Fibroblast of skin of abdomen (primary cell): ENCODE measurements at places on chromosomes 16 and 17.

GRCh38 chr17:70040336-70040735 is 34.7 kb upstream of the KCNJ16 start:
- peak; percentile 32 for DNase-seq

- no peak for DNase-seq
Observed at GRCh38 chr17:37674511-37674910, 31.3 kb upstream of the DDX52 start.

DNA sequence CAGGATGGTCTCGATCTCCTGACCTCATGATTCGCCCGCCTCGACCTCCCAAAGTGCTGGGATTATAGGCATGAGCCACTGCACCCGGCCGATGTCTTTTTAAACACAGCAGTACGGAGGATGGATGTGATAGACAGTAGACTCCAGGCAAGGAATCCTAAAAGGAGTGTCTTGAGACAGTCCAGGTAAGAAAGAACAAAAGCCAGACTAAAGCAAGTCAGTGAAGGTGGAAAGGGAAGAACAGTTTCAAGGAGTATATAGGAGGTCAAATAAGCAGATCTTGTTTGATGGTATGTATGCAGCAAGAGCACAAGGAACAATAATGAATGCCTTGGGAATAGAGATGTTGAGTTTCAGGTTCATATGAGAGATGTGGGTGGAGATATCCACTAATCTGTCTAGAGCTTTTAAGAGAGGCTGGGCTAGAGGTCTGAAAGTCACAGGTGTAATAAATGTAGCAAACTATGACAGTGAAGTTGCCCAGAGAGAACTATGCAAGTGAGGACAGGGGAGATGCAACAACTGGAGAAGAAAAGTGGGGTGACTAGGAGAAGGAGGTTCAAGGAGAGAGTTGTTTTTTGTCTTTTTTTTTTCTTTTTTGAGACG is 4.5 kb downstream of the TUBD1 start:
- DNase-seq: no peak

GRCh38 chr16:59635674-59636073 is 901.6 kb upstream of the GOT2 start:
- peak; percentile 88 for DNase-seq

GRCh38 chr16:1828645-1829410 is 1.8 kb downstream of the FAHD1 start:
- no peak for DNase-seq

- no peak for DNase-seq
Observed at GRCh38 chr17:8479431-8479947, 43.8 kb downstream of the NDEL1 start.

GRCh38 chr17:17570140-17570797 is 21.2 kb downstream of the PEMT start:
- no peak for DNase-seq

DNA sequence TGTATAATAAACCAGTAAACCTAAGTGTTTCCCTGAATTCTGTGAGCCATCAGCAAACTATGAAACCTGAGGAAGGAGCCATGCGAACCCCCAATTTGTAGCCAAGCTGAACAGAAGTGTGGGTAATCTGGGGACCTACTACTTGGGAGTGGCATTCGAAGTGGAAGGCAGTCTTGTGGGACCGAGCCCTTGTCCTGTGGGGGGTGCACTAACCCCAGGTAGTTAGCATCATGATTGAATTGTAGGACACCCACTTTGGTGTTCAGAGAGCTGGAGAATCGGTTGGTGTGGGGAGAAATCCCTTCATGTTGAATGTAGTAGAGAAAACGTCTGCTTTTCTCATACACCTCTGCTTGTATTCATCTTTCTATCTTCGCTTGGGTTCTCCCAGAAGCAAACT is 79.7 kb upstream of the CPHXL start:
- DNase-seq: no peak

DNA sequence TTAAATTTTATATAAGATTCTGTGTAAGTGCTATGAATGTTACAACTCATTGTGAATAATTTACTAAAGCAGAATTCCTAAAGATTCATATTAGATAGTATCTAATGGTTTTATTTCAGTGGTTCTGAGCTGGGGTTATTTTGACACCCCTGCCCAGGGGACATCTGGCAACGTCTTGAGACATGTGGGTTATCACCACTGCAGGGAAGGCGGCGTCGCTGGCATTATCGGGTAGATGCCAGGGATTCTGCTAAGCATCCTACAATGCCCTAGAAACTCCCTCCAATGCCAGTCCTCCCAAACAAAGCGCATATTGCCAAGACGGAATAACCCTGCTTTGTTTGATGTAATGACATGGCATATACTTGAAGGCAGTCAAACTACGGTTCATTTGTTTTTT is 372.3 kb upstream of the ZFHX3 start:
- no peak for DNase-seq

DNA sequence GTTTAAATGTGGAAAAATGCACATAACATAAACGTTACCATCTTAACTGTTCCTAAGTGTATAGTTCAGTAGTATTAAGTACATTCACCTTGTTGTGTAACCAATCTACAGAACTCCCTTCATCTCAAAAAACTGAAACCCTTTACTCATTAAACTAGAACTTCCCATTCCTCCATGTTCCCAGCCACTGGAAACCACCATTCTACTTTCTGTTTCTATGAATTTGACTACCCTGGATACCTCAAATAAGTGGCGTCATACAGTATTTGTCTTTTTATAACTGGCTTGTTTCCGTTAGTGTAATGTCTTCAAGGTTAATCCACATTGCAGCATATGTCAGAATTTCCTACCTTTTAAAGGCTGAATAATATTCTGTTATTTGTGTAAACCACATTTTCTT is 38.2 kb downstream of the NF1 start:
- DNase-seq: no peak

GRCh38 chr16:57143149-57143921 is 42.5 kb downstream of the PSME3IP1 start:
- no peak for DNase-seq
